ENCODE measurements at places on chromosomes 2 and 18.

DNA sequence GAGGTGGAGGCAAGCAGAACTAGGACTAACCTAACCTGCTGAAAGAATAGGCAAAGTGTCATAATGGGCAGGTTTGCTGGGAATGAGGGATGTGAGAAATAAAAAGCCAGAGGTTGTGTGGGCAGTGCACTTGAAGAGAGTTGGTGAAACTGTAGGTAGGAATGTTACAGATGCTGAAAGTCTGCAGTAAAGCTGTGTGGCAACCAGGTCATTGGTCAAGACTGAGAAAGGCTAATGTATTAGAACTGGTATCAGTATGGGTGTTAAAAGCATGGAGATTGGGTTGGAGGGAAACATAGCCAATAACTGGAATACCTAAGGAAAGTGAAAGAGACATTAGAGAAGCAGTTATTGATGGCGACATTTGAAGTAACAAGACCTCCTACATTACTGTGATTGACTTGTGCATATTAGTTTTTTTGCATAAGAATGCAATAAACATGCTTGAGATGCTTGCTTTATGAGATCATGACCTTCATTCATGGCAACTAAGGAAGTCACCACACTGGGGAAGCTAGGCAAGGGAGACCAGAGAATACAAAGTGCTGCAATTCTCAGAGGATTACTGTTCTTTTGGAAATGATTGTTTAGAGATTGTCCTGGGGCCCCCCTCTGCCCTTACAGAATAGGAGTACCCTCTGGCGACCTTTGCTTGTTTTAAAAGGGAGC lies 11.8 kb downstream of the GULP1 start:
- no peak for DNase-seq

DNA sequence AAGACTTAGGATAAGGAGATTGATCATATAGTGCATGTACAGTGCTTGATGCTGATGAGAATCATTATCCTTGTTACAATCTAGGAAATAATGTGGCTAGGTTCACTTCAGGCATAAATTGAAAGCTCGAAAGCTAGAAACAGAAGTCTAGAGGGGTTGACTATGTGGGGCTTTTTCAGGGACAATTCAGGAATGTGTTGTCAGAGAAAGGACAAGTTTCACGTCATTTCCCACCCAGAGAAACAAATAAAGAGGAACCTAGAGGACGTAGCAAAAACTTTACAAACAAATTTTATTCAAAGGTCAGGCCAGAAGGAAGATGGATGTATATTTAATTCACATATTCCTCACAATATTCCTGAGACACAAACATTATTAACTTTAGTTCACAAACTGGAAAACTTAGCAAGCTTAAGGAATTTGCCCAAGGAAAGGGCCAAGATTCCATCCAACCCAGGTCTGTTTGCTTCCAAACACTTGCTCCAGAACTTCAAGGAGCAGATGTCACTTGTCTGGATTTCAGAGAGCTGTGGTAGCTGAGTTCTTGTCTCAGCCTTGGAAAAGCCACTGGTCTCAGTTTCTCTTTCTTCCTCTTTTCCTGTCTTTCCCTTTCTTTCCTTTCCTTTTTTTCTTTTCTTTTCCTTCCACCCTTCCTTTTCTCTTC lies 7.4 kb downstream of the CYRIA start:
- DNase-seq, result no peak

DNA sequence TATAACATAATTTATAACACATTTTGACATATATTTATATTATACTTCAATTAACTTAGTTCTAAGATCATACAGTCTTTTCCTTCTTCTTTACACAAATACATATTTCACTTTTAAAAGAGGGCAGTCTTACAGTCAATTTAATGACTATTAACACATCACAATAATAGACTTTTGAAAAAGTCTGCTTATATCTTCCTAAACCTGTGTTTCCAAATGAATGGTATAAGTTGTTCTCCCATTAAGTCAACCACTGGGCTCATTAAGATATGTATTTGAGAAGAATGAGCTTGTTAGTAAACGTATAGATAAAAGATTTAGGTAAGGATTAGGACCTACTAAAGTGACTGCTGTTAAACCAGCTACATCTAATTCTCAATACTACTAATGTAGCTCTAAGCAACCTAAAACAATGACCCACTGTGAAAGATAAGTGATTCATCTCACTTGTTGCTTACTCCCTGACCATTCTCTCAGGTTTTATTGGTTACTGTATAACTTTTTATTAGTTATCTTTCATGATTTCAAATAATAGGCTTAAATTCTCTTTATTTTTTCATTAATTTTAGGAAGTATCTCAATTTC lies 27.0 kb downstream of the SLC40A1 start:
- DNase-seq, result no peak

- DNase-seq, result no peak
Observed at GRCh38 chr2:52918551-52918950, 849.1 kb upstream of the CHAC2 start.

- no peak for DNase-seq
Observed at GRCh38 chr2:219425238-219426067, 7.3 kb downstream of the DES start.

GRCh38 chr2:158835431-158835830 lies 40.3 kb downstream of the DAPL1 start:
- no peak for DNase-seq

GRCh38 chr2:88545118-88545517 lies 82.1 kb downstream of the EIF2AK3 start:
- no peak for DNase-seq

DNA sequence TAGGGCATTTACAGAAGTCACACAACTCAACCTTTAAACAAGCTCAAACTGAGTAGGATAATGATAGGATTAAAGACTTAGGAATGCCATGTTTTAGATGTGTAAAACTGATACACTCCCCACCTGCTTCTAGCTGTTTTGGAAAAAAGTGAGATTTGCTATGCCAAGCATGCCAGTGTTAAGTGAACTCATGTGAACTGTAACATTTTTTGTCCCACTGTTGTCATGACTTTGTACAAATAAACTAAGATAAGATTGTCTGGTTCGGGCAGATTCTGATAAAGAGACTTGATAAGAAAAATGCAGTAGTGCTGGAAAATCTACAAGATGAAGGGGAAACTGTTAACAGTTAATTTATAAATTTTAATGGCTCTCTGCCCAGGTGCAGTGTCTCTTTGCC lies 66.5 kb downstream of the GLS start:
- DNase-seq, result no peak

GRCh38 chr2:96623116-96623515 lies 15.0 kb downstream of the KANSL3 start:
- no peak for DNase-seq

GRCh38 chr2:1731447-1731962 lies 12.8 kb downstream of the PXDN start:
- no peak for DNase-seq

GRCh38 chr2:45647986-45648520 lies 3.4 kb upstream of the PRKCE start:
- DNase-seq, result no peak

DNA sequence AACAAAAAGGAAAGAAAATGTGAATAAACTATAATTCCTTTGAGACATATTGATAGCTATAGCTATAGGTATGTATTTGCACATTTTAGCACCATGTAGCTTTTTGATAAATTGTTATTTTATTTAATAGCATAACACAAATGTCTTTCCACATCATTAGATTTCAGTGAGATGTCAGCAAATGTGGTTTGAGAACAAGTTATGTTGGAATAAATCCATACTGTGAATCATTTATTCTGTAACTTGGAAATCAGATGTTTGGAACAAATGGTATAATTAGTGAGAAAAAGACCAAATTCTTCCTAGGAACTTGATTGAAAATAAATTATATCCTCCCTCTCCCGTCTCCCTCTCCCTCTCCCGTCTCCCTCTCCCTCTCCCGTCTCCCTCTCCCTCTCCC lies 62.8 kb downstream of the NABP1 start:
- no peak for DNase-seq

- DNase-seq, result no peak
Observed at GRCh38 chr2:104408266-104408665, 445.6 kb upstream of the POU3F3 start.

DNA sequence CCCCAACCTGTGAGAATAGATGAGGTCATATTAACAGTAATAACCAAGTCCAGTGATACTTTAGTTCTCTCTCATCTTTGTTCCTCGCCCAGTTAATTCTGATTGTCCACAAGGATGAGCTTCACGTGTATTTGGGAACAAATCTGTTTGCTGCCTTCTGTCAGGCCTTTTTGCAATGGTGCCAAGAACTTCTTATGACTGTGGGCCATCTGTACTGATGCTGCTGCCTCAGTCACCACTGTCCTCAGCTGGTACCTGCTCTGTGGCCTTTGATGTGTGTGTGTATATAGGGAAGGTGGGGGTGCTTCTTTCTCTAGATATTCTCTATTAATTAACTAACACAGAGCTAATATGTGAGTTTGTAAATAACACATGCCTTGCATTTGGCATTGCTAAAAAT lies 392.9 kb downstream of the TGIF1 start:
- DNase-seq, result no peak

DNA sequence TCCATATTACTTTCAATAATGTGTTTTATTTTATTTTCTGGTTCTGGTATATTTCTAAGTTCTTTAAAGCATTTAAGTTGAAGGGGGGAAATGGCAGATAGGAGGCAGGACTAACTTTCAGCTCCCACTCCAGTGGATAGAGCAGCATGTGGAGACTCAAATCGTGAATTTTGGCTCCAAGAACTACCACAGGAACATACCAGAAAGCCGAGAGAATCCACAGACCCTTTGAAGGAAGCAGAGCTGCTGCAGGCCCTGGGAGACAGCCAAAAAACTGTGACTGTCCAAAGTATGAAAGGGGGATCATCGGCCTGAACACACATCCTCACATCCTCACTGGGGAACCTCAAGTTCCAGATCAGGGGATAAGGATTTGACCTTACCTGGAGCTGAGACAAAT lies 207.6 kb upstream of the VWC2L start:
- DNase-seq, result no peak

DNA sequence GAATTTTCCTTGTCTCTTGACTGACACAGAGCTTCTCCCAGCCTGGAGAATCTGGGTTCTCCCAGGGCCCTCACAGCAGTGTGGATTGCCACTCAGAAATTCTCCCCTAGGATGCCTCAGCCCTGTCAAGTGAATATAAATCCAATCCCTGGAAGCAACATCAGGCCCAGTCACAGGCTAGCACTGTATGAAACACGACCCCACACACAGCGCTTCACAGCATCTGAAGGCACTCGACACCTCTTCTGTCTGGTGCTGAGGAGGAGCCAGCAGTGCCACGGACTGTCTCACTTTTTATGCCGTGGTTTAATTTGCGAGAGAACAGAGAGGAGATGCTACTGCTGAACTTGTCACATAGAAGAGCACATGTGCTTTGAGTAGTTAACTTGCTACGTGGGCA lies 164.5 kb downstream of the NAPG start:
- no peak for DNase-seq

DNA sequence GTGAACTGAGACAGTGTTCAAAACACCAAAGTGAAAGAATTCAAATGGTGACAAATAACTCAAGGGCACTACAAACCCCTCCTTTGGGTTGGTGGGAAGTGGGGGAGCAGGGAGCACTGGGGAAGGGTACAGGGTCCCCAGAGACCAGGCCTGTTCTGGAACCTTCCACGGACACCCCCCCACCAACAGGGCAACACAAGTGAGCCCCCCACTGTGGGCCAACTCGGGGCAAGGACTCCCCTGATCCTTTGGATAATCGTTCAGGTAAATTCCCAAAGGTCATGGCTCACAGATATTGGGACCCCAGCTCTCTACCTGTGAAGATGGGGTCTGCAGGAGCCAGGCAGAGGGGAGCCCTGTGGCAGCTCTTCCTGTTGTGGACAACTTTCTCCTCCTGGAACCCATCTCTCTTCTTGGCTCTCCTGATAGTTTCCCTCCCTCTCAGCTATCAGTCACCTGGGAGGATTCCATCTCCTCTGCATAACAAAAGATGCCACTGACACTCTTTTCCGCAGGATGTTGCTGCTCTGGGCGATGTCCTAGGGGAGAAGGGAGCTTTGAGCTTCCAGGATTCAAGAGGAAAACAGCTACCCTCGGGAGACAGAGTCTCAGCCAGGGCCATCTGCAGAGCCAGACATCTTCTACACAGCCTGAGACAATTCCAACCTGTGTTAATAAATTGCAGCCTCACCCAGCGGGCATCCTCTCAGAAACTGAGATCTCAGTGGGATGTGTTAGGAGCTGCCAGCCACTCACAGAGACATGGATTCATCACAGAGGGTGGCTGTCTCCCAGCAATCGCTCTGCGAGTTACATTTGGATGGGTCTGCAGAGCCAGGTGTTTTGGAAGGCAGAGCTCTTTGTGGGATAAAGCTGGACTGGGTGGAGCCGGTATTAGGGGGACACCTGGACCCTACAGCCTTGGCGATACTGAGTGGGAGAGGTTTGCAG lies 35.4 kb downstream of the MBP start:
- no peak for DNase-seq

- no peak for DNase-seq
Observed at GRCh38 chr2:21301871-21302455, 178.2 kb downstream of the TDRD15 start.

DNA sequence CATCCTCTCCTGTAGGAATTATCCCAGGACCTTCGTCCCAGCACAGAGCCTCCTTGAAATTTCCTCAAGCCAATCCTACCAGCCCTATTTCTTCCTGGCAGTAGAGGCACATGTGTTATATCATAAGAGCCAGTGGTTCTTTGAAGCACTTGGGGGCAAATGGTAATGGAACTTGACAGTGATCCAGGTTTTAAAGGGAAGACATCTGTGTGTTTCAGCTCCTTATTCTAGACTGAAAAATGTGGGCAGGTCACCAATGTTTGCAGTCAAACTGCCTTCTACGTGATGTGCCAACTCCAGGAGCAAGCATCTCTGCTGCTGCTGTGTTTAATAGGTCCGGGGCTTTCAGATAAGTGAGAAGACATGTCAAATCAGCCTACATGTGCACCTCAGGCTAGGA lies 157.1 kb downstream of the GALNT14 start:
- DNase-seq, result no peak

- DNase-seq, result no peak
Observed at GRCh38 chr2:65045651-65046050, 10.6 kb upstream of the CEP68 start.

DNA sequence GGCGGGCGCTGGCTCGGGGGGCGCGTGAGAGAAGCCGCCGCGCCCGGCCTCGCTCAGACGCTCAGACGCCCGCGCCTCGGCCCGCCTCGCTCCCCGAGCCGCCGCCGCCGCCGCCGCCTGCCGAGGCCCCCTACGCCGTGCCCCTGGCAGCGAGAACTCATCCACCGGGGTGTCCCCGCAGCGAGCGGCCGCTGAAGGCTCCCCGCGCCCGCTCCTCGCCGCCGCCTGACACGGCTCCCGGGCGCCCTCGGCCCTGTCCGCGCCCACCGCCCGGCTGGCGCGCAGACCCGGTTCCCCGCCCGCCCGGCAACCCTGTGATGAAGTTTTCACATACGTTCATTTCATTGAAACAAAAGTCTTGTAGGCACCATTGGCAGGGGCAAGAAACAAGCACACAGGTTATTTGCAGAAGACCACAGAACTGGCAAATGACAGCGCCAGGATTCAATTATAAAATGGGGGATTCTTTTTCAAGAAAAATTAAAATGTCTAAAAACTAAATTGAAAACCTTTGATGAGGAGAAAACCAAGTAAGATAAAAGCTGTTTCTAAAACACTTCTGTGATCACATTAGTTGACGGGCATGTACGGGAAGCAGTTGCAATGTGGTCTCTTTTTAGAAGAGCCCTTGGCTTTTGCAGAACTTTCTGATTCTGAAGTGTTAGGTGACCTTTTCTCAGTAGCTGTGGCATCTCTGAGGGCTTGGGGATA lies 50.5 kb upstream of the TUBA3D start:
- no peak for DNase-seq

All from activated T-helper 1 cell treated with anti-CD3 and anti-CD28 coated beads, Interleukin-12 subunit alpha, Interleukin-12 subunit beta, Interleukin-2, Interleukin-4 antibody, amounts not matched to agents 30 ng/mL and 10 ng/mL and 1 ng/mL, durations not matched to agents 14 hours and 24 hours and 36 hours (primary cell).